ENCODE measurements at places on chromosomes 3 and 15.

GRCh38 chr15:45631776-45632175, 3.1 kb upstream of the SQOR start:
- no peak for DNase-seq

- no peak for DNase-seq
These were observed 544.7 kb downstream of the MECOM start for GRCh38 chr3:169118666-169119370.

- DNase-seq, result no peak
These were observed 318.6 kb upstream of the ICE2 start for GRCh38 chr15:60797444-60798040.

DNA sequence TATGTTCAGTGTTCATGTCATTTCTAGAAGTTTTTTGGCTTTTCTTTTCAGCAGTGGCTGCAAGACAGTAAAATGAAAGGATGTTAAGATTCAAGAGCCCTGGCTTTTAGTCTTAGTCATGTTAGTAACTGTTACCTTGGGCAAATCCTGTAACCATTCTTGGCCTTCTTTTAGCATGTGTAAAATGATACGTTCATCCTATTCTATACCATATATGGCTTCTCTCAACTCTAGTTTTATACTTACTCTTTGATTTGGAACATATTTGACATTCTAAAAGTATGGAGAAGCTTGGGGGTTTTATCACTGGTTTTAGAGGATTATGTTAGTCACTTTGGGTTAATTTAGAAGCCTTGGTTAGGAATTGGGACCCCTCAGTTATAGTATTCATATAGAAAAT, 20.1 kb downstream of the GTF2E1 start:
- DNase-seq, result no peak

- DNase-seq, result no peak
These were observed 348.7 kb downstream of the ZIC1 start for GRCh38 chr3:147757866-147758265.

DNA sequence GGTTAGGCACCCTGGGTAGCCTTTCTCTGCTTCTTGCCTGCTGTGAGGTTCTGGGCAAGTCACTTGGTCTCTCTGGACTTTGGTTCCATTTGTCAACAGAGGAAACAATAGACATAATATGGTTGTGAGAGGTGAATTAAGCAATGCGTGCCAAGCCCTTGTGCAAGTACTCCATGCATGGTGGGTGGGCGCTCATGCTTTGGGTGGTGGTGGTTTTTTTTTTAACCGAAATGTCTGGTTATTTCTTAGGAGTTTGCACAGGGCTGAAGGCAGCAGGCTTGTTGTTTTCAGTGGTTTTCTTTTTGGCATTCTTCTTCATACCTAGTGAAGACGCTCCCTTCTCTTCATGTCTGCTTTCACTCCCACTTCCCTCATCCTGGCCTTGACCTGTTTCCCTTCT, 84.2 kb upstream of the LRTM1 start:
- DNase-seq, result no peak

DNA sequence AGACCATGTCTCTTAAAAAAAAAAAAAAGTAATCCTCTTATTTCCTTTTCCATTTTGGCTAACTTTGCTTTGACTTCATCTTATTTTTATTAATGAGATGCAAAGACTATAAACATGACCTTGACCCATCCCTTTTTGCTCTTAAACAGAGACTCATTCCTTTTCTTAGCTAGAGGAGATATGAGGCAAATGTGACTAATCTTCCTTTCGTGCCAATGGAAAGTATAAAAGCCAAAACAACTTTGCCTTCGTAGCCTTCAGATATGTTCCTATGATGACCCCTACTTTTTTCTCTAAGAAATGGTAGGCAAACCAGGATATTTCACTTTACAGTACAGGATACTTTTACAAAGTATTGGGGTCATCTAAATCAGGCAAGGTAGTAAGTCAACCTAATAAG, 36.9 kb upstream of the GOLGB1 start:
- DNase-seq, result no peak

- DNase-seq, result peak; percentile 91
These were observed 9.5 kb upstream of the TRIM69 start for GRCh38 chr15:44726568-44727484.

DNA sequence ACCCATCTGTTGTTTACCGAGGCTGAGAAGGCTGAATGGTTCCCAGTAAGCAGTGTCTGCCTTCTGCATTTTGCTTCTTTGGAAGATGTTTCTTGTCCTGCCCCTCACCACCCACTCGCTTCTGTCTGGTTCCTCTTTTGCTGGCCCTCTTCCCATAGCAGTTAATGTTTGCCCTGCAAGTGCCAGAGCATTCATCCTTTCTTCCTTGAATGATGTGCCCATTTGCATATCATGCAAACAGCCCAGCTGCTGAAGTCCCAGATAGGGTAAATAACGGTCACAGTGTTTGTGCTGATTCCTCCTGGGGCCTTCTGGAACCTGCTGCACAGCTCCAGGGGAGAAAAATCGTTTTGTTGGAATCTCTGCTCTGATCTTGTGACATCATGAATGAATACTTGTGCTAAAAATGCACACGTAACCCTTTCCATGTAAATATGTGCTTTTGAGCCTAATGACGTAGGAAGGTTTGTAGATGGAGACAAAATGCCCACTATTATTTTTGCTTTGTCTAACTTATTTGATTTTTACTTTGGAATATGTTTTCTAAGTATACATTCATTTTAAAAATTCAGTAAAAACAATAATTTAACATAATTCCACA, 381.0 kb downstream of the SOX2 start:
- DNase-seq, result no peak

GRCh38 chr3:71815340-71816067, 30.6 kb upstream of the PROK2 start:
- no peak for DNase-seq

GRCh38 chr3:194840661-194841514, 155.2 kb downstream of the FAM43A start:
- DNase-seq, result no peak

GRCh38 chr3:169940470-169941181, 26.0 kb upstream of the SEC62 start:
- no peak for DNase-seq

DNA sequence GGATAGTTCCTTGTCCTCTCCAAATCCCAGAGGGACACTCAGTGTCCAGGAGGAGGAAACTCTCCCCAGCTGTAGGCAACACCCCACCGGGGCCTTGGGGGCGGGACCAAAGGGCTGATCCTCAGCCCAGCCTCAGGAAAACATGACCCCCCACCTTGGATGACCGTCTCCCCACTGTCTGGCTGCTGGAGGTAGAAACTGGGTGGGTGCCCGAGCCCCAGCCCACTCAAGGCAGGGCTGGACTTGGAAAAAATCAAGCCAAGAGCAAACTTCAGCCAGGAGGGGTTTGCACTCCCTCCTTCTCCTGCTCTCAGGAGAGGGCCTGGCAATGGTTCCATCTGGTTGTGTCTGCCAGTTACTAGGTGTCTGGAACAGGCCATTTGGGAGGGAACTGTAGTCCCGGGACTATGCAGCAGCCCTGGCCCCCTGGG, 3.6 kb upstream of the RASL12 start:
- no peak for DNase-seq

DNA sequence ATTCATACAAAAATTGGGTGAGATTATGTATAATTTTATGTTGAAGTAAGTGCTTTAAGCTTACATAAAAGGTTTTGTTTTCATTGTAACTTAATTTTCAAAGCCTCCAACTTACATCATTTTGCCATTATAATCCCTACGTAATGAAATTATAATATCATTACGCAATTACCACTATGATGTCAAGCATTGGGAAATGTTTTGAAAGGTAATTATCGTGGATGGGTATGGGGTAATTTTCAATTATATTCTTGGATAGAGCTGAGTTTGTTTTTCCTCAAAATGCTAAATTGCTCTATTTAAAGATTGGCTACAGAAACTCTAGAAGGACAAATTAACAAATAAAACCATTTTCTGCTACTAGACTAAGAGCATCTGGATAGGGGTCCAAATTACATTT, 80.2 kb upstream of the FAM3D start:
- no peak for DNase-seq

DNA sequence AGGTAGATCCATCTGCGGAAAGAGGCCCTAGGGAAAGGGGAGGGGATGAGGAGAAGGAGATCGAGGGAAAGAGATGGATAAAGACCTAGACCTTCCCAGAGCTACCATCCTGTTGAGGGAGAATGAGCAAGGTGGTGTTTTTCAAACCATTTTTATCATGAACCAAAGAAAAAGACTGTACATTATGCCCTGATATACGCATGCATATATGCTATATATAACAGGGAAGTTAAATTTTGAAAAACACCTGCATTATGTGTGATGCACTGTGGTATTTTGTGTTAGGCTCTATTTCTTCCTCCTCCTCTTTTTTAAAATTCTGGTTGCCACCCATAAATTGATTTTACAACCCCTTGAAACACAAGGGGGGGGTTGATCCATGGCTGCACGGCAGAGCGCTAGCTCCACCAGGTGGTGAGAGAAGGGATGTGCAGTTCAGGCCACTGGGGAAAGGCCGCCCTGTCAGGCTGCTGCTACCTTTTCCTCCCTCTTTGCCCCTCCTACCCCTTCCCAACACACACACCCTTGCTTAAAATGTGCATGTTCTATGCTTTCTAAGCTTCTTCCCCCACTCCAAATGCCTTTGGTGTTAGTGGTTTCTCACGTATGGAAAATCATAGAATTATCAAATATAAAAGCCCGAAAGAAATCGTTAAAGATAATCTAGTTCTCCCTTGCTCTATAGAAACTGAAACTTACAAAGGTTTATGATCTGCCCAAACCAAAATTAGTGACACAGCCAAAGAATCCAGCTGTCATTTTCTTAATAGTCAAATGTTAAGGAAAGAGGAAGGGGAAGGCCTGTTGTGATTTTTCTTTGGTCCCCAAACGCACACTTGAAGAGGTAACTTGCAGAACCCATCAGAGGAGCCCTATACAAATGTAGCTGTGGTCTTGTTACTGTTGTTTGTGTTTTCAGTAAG, 262.0 kb upstream of the UMPS start:
- DNase-seq, result no peak

DNA sequence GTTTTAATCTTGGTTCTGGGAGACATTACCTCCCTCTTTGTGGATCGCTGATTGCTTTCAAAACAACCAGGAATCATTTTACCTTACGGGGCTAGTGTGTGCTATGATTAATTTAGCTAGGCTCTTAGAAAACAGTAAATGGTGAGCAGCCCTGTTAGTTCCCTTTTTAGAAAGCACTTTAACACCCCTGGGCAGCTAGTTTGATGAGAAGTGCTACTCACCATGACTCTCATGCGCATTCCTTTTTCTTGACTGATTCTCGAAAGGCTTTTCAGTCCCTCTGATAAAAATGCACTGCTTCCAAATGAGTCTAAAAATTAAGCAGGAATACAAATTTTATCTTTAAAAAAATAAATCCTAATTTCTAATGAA, 75.3 kb upstream of the LEKR1 start:
- no peak for DNase-seq

DNA sequence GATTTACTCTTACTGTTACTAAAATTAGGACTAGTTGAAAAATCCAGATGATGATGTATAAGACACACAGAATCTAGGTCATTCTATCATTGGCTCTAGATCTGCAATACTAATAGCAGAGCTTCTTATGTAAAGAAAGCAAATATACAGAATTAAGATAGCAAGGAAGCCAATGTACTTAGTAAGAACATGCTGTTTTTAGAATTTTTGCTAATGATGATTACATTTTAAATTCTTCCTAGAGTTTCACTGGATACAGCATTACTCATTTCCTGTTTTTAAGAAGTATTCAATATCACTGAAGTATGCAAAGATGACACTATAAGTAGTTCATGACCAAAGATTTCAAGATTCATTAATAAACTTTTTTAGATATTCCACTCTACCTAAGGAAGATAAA, 60.7 kb downstream of the CFAP20DC start:
- no peak for DNase-seq

GRCh38 chr3:67605377-67605776, 49.0 kb downstream of the SUCLG2 start:
- no peak for DNase-seq

GRCh38 chr15:89497231-89497630, 848 bp upstream of the RHCG start:
- DNase-seq, result no peak

DNA sequence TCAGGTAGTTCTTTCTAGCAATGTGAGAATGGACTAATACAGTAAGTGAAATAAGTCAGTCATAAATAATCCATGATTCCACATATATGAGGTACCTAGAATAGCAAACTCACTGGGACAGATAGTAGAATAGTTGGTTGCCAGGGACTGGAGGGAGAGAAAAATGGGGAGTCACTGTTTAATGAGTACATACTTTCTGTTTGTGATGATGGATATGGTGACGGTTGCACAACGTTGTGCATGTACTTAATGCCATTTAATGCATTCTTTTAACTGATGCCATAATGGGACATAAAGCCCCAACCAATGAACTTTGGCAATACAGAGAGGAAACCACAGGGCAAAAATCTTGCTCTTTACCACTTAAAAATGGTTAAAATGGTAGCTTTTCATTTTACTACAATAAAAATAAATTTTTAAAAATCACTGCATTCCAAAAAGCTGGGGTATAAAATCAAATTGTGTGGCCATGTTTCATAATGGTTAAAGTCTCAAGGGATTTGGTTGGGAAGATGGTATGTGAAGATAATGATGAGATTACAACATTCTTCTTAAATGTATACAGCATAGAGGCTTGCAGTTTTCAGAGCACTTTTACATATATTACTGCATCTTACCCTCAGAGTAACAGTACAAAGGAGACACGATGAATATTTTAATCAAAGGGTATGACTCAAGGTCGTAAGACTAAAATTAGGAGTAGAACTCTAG, 45.2 kb downstream of the ADAM10 start:
- no peak for DNase-seq

- no peak for DNase-seq
These were observed 435.2 kb upstream of the DPPA4 start for GRCh38 chr3:109772520-109772919.

GRCh38 chr3:117512975-117513374, 803.4 kb downstream of the TUSC7 start:
- DNase-seq, result no peak

GRCh38 chr3:74756674-74757073, 142.2 kb upstream of the CNTN3 start:
- no peak for DNase-seq

GRCh38 chr3:138381950-138382715, 33.8 kb downstream of the MRAS start:
- no peak for DNase-seq

DNA sequence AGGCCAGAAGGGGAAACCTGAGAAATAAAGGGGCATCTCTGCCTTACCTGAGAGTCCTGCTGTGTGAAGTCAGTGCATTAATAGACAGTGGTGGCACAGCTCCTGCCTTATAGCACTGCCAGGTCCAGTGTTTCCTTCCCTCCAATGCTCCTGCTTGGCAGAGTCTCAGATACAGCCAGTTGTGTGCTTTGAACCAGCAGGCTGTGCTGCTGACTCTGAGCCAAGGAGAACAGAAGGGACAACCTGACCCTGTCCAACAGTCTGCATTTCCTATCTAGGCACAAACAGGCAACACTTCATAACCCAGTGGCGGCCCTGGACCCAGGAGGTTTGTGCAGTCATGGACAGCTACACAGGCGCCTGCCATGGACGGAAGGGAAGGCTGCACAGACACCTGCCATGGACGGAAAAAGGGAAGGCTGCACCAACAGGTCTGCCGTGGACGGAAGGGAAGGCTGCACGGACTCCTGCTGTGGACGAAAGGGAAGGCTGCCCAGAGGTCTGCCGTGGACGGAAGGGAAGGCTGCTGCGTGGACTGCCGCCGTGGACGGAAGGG, 33.9 kb upstream of the PLXNA1 start:
- no peak for DNase-seq

Data from CD4-positive, alpha-beta T cell treated with Interleukin-6 at 100 ng/mL for 8 hours (primary cell).